Stimulated activated CD8-positive, alpha-beta memory T cell treated with anti-CD3 and anti-CD28 coated beads, Interleukin-4, amount 100 ng/mL, for 24 hours (primary cell): ENCODE measurements at places on chromosomes 2 and 18.

DNA sequence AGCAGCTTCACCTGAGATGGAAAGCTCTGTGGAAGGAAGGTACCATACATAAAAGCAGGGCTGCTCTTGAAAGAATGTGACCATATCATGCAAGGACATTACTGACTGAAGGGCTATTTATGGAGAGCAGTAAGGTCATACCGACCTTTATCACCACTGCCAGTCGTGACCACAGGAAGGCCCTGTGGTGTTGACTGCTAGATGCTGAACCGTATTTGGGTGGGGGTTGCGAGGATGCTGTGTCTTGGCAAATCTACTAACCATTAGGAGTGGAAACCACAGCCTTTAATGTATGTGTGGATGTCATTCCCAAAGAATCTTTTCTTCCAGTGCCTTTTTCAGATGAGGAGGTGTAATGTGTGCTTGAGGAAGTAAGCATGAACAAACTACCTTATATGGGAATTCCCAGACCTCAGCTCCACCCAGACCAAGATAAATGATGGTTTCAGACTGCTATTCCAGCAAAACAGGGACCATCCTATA is 60.8 kb downstream of the LIMS1 start:
- DNase-seq = no peak

GRCh38 chr18:6106091-6106685 is 210.9 kb upstream of the TMEM200C start:
- no peak for DNase-seq

GRCh38 chr2:174571669-174572323 is 25.8 kb downstream of the WIPF1 start:
- no peak for DNase-seq

DNA sequence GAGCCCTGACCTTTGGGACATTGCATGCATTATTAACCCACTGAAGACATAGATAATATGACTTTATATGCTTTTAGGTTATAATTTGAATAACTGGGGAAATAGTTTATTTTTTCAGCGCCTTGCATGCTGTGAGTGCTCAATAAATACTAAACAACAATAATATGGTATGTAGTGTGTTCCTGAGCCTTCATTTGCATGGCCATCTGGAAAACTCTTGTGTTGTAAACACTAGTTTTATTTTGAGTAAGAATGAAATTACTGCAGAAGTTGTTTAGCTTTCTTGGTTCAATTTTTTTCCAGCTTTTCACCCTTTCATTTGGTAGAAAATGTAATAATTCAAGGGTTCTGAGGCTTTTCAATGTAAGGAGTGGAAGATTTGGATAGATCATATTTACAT is 189.3 kb upstream of the GALNT5 start:
- no peak for DNase-seq
